Cardiac septum (tissue), 1 donor: ENCODE measurements at places on chromosomes 6 and 20. TPM values are rescaled to one million over a fixed set of nuclear protein-coding genes. Genes with fewer than 3 reads are reported as not detected.

The GABRR1 gene
- total RNA-seq: not detected

- no peak for DNase-seq
Measured at GRCh38 chr20:51335329-51335841, 207.1 kb downstream of the NFATC2 start.

- peak; percentile 35 for DNase-seq
Measured at GRCh38 chr6:161143663-161144430, 130.0 kb downstream of the AGPAT4 start.

DNA sequence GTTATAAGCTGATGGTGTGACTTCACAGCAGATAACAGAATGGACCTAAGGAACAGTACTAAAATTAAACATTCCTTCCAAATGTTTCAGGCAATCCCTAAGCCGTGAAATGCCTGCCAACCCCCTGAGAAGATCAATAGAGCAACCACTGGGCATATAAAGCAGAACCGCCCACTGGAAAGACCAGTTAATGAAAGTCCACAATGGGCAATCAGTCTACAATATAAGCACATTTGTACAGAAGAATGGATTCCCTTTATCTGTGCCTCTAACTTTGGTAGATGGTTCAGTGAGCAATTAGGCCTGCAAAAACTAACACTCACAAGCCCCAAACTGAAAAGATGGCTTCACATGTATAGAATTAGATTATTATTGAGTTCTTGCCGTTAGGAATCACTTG is 286.6 kb downstream of the UBE3D start:
- no peak for DNase-seq

GRCh38 chr20:39674842-39675241 is 712.7 kb downstream of the DHX35 start:
- DNase-seq: no peak

- no peak for DNase-seq
Measured at GRCh38 chr6:44074813-44075646, 52.2 kb downstream of the MRPL14 start.
